Right renal cortex interstitium (tissue), 3 donors: ENCODE measurements at places on chromosomes 1 and 21.

DNA sequence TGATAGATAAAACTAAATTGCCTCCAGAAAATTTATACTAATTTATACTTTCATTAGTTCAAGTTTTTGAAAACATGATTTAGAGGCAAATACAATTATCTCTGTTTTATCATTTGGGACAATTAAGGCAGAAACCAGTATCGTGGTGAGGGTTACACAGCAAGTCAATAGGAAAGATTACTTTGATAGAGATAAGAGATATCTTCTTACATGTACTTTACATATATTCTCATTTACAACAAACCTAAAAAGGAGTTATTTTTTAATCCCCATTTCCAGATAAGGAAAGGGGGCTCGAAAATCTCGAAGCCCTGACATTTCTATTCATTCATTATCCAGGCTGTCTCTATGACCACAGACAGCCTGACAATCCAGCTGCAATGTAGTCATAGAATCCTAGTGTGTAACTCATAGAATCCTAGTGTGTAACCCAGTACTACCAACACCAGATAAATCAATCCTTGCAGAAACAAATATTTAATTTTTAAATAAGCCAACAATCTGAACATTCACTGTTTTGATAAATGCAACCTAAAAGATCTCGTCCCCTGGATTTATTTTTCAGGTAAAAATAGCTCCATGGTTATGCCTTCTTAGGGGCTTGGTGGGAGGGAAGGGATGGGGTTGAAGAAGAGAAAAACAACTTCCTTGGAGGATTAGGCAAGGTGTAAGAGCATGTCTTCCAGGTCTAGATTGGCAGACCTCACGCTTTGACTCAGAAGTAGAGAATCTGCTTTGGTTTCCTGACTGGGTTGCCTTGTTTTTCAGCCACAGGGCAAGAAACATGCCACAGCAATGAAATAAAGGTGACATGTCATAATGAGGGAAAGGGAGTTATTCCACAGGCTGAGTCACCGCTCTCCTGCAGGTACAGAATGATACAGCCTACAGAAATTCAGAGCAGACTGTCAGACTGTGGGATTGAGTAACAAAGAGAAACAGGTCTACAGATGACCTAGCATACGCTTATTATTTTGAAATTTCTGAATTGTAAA is 45.6 kb downstream of the IRF2BP2 start:
- no peak for DNase-seq

- DNase-seq = peak; percentile 10
Measured at GRCh38 chr1:247487057-247487456, 29.2 kb upstream of the OR2B11 start.

GRCh38 chr1:192696082-192696481 is 60.1 kb downstream of the RGS13 start:
- DNase-seq = no peak

GRCh38 chr1:89540406-89540970 is 15.9 kb downstream of the LRRC8B start:
- no peak for DNase-seq

DNA sequence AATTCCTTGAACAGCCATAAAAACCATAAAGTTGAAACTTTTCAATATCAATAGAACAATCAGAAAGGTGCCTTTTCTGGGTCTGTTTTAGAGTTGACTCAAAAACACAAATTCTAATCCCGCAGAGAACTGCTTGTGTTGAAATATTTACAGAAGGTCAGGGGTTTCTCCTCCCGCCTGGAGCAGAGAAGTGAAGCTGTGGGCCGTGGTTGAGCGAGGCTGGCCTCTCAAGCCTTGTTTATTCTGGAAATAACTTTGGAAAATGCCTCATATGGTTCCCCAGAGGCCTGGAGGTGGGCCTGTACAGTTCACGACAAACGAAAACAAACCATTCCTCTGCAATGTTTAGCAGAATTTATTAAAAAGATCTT is 90.8 kb upstream of the ERRFI1 start:
- no peak for DNase-seq

DNA sequence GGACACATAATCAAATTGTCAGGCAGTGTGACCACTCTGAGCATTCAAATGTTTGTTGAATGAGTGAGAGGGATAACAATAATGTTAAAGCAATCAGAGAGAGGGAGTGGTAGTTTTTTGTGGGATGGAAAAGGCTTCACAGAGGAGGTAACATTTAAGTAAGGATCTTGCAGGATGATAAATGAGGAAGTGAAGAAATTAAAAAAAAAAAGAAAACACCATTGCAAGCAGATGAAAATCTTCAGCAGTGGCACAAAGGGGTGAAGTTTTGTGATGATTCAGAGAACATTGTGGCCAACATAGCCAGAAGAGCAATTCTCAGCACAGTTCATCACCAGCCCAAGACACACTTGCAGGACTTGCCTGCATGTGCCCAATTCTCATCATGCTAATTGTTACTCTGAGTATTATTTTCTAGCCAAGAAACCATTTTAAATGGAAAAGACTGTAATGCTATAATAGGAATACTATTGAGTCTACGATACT is 35.0 kb downstream of the OVGP1 start:
- DNase-seq = no peak
